Epithelial cell of esophagus (primary cell): ENCODE measurements at places on chromosomes 5 and 9.

- no peak for DNase-seq
Observed at GRCh38 chr9:111066468-111066867, 28.2 kb upstream of the LPAR1 start.

DNA sequence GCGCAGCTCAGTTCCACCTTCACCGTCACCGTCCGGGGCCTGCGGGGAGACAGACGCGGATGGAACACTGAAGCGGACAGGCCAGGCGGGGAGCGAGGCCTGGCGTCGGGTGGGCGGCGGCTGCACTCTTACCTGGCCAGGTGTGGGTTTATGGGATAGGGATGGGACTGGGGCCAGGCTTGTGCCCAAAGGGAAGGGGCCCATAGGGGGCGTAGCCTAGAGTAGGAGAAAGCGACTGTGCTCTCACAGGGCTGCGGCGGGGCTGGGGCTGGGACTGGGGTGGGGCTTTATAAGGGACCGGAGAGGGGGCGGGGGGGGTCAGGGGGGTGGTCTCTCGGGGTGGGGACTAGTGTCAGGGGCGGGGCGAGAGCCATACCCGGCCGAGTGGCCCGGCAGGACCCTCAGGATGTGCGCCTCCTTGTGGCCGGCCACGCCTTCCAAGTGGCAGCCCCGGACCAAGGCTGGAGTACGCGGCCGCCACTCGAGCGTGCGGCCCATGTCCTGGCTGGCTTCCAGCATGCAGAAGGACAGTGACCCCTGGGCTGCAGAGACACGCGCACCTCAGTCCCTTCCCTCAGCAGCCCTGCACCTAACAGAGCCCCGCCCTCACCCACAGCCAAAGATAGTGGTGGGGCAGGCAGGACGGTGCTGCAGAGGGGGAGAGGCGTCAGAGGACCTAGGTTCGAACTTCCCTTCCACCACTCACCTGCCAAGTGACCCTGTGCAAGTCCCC is 22.8 kb downstream of the FPGS start:
- no peak for DNase-seq

DNA sequence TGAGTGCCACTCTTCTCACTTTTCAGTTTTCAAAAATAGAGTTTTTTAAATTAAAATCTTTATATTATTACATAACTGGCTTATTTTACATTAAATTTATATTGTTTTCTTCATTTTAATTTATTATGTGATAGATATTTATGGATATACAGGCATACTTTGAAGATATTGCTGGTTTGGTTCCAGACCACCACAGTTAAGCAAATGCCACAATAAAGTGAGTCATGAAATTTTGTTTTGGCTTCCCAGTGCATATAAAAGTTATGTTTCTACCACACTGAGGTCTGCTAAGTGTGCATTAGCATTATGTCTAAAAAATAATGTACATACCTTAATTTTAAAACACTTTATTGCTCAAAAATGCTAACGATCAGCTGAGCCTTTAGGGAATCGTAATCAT is 47.4 kb downstream of the NDUFS4 start:
- DNase-seq = no peak

GRCh38 chr5:132472431-132472830 is 18.1 kb downstream of the IRF1 start:
- DNase-seq = no peak

- peak; percentile 92 for DNase-seq
Observed at GRCh38 chr5:95963650-95964410, 2.2 kb upstream of the ELL2 start.

DNA sequence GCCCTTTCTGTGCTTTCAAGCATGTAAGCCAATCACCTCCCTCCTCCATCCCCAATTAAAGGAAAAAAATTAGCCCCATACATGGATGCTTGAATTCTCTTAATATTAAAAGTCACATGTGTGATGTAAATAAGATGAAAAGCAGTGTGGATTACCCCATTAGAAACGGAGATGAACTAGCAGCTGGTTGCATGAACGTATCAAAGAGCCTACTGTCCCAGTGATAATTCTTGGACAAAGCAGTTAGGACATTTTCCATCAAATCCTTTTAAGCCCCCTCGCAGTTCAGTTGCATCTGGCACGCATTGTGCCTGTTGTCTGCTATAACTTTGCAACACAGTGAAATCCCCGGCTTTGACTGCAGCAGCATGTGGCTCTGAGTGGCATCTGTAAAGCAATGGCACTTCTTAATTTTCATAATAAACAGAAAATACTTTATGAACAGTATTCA is 285.6 kb downstream of the FBXL7 start:
- no peak for DNase-seq

DNA sequence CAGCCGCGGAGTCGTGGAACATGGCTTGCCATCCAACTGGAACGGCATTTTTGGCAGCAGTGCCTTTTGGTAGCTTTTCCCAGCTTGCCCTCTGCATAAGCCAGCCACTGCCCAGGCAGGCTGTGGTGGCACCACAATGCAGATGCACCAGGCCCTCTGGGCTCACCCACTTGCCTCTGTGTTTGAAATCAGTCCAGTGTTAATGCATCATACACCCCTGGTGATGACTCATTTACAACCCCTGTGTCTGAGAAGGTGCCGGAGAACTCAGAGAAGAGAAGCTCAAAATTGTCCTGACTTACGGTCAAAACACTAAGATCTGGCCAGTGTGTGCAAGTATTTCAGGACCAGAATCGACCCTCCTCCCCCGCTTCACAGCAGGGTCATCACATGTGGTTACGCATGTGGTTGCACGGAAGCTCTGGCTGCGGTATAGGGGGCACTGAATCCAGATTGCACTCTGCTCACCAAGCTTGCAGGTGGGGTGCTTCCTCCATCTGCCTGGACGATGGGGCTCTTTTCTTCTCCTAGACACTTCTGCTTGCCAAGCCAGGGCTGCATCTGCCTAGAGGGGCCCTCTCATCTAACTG is 66.5 kb upstream of the SMIM15 start:
- DNase-seq = peak; percentile 70

DNA sequence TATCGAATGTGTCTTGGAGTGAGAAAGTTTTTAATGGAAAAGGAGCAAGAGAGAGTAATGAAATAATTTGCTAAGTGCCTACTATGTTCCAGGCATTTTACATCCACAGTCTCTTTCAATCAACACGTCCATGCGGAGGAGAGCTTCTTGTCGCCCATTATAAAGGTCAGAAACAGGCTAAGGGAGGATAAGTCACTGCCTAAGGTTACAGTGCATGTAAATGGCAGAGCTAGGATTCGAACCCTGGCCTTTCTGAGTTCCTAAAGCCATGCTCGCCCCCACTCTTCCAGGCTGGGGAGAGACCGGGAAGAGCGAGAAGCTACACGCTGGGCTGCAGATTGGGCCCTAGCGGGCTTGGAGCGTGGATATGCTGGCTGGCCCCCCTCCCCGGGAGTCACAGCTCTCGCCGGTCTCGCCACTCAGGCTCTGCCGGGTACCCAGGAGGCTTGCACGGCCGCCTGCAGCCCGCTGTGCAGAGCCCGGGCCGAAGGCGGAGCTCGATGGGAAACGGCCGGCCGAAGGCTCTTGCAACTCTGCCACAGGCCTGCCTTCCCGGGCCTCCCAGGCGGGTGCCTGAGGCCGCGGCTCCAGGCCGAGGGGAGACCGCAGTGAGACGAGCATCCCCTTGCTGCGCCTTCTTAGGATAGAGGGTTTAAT is 775 bp upstream of the LHX2 start:
- no peak for DNase-seq

GRCh38 chr5:81232464-81233079 is 550 bp upstream of the CKMT2 start:
- no peak for DNase-seq

GRCh38 chr5:110012145-110012544 is 322.4 kb downstream of the MAN2A1 start:
- no peak for DNase-seq

GRCh38 chr9:34292552-34292951 is 36.5 kb downstream of the KIF24 start:
- DNase-seq = no peak

DNA sequence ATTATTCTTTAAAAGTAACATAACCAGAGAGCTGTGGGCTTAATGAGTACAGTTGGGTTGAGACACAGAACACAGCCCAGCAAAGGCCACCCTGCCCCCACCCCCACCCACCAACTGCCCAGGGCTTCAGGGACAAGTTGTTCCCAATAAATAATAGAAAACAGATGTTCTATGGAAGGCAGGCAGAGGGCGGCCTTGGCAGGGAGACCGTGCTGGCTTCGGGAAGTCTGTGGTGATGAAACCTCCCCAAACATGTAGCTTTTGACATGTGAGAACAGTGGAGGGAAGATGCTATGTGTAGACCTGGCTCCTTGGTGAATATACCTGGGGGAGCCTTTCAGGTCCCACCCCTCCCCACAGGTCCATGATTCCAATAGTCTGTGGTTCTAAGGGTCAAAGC is 10.0 kb downstream of the TRAF1 start:
- DNase-seq = peak; percentile 55

GRCh38 chr5:74274326-74274725 is 366.2 kb downstream of the ENC1 start:
- no peak for DNase-seq

GRCh38 chr5:65307931-65308330 is 173.8 kb downstream of the ADAMTS6 start:
- DNase-seq = no peak

GRCh38 chr5:150141544-150142184 is 14.0 kb downstream of the PDGFRB start:
- no peak for DNase-seq

- DNase-seq = peak; percentile 45
Observed at GRCh38 chr9:5263351-5264218, 32.4 kb downstream of the INSL4 start.

GRCh38 chr9:99216073-99216472 is 5.7 kb downstream of the ALG2 start:
- DNase-seq = no peak

- DNase-seq = peak; percentile 79
Observed at GRCh38 chr9:35882263-35882848, 12.2 kb upstream of the OR13J1 start.

DNA sequence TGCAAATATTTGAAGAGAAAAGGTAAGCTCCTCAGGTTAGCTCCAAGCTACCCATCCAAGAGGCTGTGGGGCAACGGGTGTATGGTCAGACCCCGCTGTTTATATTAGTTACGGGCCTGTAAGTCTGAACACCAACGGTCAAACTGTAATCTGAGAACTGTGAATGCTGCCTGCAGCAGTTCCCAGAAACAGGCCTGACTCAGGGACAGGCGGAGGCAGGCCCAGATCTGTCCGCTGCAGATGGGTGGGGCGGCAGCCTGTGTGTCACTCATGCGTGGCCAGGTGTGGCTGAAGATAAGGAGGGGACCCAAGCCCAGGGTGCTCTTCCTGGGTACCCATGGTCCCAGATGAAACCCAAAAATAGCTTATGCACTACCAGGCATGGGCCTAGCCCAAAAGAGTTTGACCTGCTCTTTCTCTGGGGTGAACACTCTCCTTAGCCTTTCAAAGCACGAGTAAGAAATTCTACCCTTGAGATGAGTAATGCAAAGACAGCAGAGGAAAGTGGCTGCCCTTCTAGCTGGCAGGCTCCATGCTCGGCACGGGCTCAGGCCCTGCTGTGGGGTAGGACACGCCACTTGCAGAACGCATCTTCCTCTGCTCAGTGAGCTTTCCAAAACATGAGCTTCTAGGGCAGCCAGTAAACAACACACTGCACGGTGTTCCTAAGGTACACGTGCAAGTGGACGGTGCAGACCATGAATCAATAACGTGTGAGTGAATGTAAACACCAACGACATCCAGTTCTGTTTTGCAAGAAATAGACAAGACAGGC is 9.1 kb downstream of the UBAC1 start:
- peak; percentile 98 for DNase-seq

DNA sequence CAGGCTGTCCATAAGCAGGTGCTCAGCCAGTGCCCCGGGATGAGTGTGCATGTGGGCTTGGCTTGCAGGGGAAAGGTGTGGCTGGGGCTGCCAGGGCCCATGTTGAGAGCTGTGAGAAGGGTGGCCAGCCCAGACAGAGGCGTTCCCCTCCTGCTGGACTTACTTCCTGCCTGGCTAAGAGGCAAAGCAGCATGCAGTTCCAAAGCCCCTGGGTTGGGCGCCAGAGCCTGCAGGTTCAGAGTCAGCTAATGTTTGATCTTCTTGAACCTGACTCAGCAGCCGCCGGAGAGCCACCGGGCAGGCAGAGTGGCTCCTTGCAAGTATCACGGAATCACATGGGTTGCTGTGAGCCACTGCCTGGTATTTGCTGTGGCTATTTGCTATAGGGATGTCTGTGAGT is 168.4 kb upstream of the MAP1B start:
- peak; percentile 83 for DNase-seq

DNA sequence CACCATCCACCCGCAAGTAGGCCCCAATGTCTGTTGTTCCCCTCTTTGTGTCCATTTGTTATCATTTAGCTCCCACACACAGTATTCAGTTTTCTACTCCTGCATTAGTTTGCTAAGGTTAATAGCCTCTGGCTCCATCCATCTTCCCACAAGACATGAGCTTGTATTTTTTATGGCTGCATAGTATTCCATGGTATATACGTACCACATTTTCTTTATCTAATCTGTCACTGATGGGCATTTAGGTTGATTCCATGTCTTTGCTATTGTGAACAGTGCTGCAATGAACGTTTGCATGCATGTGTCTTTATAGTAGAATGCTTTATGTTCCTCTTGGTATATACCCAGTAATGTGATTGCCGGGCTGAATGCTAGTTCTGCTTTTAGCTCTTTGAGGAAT is 150.4 kb downstream of the DCP2 start:
- DNase-seq = no peak

GRCh38 chr9:84851935-84852585 is 182.5 kb downstream of the NTRK2 start:
- DNase-seq = peak; percentile 98

DNA sequence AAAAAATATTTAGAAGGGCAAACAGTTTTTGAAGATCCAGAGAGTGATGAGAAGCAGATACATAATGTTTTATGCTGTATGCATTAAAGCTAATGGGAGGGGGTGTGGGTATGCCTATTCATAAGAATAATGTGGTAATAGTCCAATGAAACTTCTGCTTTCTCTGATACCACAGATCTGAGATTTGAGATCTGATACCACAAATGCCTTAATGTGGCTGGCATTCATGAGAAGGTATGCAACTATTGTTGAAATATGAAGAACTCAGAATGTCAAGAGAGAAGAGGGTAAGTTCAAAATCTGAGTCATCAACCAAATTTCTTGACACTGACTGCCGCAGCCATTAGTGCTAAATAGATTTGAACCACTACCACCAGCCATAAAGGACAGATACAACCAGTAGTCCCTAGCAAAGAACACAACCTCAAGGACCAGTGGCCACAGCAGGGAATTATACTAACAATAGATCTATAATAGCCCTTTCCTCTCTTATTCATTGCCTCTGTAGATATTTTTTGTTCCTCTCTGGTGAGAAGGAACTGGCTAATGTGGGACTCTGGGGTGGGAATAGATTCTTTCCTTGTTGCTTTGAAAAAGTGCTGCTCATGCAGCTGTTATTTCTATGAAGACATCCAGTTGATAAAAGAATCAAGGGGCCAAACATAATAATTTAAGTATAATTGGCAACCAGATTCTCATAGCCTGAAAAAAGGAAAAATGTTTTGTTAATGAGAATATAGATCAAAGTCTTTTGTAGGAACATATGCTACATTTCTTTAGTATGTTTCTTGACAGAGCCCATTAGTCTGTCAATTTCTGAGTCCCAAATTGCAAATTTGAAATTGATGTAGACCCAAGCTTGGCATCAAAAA is 256.5 kb upstream of the ZNF608 start:
- DNase-seq = no peak
